Activated CD4-positive, alpha-beta T cell treated with anti-CD3 and anti-CD28 coated beads for 4 hours (primary cell): ENCODE measurements at places on chromosomes 16 and 17.

DNA sequence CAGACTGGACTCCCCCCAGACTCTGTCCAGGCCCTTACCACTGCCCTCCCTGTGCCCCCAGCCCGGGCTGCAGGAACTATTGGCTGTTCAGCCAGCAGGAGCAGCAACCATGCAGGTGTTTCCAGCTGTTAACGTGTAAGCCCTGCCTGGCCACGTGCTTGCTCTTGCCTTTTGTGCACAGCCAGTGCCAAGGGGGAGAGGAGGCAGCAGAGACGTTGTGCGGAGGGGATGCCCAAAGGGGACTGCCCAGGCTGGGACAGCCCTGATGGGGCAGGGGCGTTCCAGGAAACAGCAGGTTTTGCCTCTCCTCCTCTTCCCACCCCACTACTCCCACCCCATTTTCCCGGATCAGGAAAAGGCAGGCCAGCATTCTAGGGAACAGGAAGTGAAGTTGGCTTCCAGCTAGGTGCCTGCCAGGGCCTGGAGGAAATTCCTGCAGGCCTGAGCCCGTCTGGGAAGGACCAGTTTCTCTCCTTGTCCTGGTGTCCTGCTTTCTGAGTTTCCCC is 16.7 kb upstream of the LASP1NB start:
- no peak for DNase-seq

DNA sequence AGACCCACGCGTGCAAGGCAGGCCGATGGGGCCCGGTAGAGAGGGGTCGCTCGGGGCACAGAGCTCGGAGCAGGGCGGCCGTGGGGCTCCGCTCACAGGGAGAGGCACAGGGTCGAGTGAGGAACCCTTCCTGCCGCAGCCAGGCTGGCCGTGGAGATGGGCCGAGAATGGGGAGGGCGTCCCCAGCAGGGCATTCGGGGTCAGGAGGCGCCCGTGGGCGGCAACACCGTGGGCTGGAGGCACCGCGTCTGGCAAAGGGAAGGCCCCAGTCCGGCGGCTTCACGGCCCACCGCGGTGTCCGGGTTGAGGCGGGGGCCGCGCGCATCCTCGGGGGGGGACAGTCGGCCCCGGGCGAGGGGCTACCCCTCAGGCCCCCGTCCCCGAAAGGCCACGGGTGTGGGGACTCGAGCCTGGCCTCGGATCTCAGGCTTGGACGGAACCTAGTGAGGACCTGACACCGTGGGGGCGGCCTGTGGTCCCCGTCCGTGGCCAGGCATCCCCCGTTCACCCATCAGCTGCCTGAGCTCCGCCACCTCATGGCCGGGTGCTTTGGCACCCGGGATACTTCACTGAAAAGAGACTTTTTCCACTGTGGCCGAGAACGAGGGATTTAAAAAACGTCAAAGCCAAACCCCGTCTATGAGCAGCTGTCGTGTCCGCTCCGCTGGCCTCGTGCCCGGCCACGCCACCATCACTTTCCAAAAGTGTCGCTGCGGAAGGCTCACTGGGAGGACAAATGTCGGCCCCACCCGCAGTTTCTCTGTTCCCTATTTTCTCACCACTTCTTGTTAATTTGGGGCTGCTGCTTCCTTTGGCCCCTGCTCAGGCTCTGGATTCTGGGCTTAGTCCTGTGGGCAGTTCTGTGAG is 73.6 kb downstream of the METRNL start:
- no peak for DNase-seq

GRCh38 chr16:56354746-56355145 is 70.6 kb downstream of the AMFR start:
- no peak for DNase-seq

GRCh38 chr17:5500589-5501391 is 14.4 kb downstream of the MIS12 start:
- DNase-seq = peak; percentile 60
